GM20000 (cell line): ENCODE measurements at places on chromosomes 12 and 14.

DNA sequence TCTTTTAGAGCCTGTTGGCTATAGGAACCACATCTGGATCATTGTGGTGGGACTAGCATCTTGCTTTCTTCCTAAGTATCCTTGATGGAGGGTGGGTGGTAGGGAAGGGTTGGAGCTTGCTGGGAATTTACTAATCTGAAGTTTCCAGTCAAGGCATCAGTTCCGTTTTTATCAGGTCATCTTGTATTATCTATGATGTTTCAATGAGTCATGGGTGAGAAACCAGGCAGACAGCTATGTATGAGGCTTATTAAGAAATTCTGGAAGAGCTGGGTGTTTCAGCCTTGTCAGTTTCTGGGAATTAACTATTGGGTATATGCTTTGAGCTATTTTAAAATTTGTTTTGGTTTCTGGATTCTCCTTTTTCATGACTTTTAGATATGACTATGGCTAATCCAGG, 11.3 kb downstream of the TSFM start:
- DNase-seq = no peak

DNA sequence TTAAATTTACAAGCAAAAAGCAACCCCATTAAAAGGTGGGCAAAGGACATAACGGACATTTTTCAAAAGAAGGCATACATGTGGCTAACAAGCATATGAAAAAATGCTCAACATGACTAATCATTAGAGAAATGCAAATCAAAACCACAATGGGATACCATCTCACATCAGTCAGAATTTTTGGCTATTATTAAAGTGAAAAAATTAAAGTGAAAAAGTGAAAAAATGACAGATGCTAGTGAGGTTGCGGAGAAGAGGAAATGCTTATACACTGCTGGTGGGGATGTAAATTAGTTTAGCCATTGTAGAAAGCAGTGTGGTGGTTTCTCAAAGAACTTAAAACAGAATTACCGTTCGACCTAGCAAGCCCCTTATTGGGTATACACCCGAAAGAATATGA, 7.9 kb downstream of the OTOGL start:
- DNase-seq = no peak

GRCh38 chr12:19572920-19573558, 133.7 kb downstream of the AEBP2 start:
- peak; percentile 25 for DNase-seq

DNA sequence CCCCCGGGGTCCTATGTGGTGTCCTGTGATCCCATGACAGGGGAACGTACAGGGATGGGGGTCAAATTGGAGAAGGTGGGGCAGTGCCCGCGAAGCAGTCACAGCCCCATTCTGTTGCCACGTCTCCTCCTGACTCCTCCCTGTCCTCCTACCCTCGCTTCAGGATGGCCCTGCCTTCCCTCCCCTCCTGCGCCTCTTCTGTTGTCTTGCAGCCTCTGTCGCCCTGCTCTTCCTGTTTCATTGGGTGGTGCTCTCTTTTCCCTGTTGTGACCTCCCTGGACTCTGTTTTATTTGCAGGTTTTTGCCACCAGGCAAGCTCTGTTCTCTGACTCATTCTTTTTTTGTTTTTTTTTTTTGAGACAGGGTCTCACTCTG, 18.7 kb downstream of the CABP1 start:
- no peak for DNase-seq

GRCh38 chr12:114829833-114830232, 145.9 kb upstream of the TBX3 start:
- no peak for DNase-seq

GRCh38 chr12:107485731-107486130, 199.9 kb upstream of the PWP1 start:
- no peak for DNase-seq

GRCh38 chr12:10227648-10228047, 15.0 kb downstream of the GABARAPL1 start:
- DNase-seq = no peak

DNA sequence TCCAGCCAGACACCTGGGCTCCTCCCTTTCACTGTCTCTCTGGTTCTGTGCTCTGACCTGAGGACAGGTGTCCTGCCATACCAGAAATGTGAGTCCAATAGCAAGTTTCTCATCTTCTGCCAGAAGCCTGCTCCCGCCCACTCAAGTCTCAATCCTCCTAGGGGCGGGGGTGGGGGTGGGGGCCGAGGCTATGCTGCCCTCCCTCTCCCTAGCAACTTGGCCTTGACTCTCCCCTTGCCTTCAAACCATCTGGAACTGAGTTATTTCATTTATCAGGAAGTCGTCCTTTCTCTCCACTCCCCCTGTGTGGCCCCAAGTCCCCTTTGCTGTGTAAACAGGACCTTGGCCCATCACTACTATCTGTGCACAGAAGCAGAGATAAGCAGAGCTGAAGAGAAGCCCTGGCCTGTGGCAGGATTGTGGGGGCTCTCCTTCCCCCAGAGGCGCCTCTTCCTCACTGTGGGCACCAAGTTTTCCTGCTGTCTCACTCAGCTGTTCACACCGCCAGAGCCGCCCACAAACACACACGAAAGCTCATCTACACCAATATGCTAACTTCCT, 117.1 kb downstream of the DPF3 start:
- no peak for DNase-seq

- DNase-seq = peak; percentile 48
Observed at GRCh38 chr12:120468325-120468820, 1.2 kb downstream of the SRSF9 start.

GRCh38 chr12:92702754-92703679, at the start of gene PLEKHG7:
Gene PLEKHG7, plus strand, starts transcription at chr12:92702989. Its CDS starts 3,643 bp downstream, at chr12:92706632.
- DNase-seq = peak; percentile 80

- no peak for DNase-seq
Observed at GRCh38 chr14:68412505-68413465, 380.1 kb downstream of the ZFP36L1 start.

- no peak for DNase-seq
Observed at GRCh38 chr14:95240859-95241813, 78.6 kb downstream of the CLMN start.

GRCh38 chr12:64824500-64825142, at the start of gene TBC1D30:
Gene TBC1D30, plus strand, starts transcription at chr12:64824647. Its CDS starts 233 bp downstream, at chr12:64824880.
- DNase-seq = peak; percentile 65

DNA sequence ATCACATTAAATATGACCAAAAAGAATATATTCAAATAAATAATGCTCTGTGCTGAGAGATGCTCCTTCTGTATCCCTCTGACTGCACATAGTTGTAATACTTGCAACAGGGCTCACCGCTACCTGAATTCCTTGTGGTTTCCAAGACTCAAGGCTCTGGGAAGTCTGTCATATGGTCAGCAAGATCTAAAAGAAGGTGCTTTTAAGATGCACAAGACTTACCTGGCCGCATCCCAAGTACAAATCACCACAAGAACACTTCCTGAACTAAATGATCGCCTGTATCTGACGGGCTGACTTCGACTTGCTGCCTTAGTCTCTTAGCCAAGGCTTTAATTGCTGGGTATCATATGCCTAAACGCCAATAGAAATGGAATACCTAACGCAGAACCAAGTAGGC, 67.2 kb downstream of the HECTD4 start:
- no peak for DNase-seq

- DNase-seq = no peak
Observed at GRCh38 chr14:99155173-99156089, 116.6 kb downstream of the BCL11B start.

DNA sequence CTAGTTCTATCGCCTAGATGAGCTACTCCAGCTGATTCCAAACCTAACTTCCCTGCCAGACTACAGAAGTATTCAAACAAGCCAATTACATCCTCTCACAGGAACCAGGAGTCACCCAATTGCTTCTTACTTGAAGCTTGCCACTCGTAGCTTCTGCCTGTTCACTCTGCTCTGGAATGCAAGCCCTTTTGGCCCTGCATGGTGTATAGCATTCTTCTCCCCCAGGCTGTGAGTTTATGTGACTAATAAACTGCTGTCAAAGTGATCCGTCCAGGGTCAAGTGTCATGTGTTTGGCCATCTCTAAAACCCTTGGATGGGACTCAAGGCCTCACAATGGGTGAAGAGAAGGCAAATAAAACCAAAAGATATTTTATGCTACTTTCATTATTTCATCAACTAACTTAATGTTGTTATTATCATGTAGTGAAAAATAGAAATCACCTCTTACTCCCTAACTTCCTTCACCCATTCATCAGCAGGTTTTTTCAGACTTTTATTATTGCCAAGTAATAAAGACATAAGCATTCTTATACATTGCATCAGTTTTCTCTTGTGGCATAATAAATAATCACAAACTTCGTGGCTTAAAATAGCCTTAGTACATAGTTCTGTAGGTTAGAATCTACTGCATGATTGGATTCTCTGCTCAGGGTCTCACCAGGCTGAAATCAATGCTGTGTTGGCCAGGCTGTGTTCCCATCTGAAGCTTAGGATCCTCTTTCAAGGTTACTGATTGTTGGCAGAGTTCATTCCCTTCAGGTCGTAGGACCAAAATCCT, 1981.7 kb upstream of the FLRT2 start:
- no peak for DNase-seq

DNA sequence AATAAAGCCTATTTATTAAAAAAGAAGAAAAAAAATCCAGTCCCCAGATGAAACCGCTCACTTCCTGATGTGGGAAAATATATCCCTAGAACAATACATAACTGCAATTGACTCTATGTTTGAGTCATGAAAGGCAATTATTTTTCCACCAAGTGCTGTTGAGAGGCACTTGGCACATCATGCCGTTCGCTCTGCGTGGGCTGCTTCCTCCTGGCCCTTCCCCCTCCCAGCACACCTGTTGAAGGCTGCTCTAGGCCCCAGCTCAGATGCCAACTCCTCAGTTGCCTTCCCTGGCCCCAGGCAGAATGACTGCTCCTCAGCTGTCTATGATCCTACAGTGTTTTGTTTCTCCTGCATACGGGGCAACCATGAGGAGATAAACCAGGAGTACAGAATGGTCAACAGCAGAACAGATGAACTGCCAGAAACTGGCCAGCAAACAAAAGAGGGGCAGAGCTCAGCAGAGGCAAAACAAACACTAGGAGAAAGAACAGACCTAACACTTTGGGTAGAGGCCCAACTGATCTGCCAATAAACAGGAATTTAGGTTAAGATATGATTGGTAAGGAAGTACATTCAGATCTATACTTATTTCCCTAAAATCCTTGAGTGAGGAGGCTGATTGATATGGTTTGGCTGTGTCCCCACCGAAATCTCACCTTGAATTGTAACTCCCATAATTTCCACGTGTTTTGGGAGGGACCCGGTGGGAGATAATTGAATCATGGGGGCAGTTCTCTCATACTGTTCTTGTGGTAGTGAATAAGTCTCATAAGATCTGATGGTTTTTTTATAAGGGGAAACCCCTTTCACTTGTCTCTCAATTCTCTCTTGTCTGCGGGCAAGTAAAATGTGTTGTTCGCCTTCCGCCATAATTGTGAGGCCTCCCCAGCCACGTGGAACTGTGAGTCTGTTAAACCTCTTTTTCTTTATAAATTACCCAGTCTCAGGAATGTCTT, 58.6 kb downstream of the SLC38A1 start:
- DNase-seq = no peak

GRCh38 chr14:26593357-26593756, 4.5 kb downstream of the NOVA1 start:
- DNase-seq = no peak

- DNase-seq = no peak
Observed at GRCh38 chr12:122917507-122918121, 21.7 kb upstream of the VPS37B start.

DNA sequence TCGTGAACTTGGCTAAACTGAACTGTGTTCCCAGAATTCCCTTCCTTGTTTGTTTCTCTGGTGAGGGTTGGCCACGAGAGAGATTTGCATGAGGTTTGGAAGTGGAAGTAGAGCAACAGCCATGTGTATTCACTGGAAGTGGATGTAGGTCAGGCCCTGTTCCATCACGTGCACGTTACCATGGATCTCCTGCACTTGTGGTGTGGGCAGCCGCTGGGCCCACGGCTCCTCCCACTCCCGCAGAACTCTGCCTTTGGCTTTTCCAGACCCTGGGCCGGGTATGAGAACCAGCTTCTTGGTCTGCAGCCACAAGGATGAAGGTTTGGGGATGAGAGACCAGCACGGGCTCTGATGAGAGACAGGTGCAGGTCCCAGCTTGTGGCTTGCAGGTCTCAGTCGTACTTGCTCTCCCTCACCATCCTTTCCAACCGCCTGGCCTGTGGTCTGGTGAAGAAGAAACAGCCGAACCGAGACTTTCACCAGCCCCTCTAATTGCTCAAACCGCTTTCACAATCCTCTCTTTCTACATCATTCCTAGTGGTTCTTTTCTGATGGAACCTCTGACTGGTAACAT, 94.9 kb downstream of the DUSP16 start:
- DNase-seq = no peak

GRCh38 chr12:78703820-78704525, 160.6 kb upstream of the SYT1 start:
- DNase-seq = no peak

DNA sequence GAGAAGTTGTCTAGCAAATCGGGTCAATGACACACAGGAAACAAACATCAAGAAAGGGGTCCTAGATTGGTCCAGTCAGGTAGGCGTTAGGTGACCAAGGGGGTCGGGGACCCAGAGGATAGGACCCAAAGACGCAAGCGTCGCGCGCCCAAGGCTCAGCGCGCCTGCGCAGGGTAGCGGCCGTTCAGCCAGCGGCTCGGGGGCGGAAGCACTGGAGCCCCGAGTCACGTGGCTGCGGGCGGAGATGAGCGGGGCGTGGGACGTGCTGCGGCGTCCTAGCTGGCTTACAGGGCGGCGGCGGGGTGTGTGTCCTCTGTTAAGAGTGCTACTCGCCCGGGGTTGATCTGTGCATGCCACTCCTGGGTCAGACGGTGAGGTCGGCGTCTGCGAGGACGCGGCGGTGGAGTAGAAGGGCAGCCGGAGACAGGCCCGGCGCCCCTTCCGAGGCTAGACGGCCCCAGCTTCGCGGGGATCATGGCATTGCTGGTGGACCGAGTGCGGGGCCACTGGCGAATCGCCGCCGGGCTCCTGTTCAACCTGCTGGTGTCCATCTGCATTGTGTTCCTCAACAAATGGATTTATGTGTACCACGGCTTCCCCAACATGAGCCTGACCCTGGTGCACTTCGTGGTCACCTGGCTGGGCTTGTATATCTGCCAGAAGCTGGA, at the start of gene SLC35E3:
TSS of gene SLC35E3 (plus strand) at position 273 of the 668 bp plus-strand sequence. CDS start at position 475, 202 bp downstream.
- DNase-seq = peak; percentile 94

GRCh38 chr12:58435647-58436046, 484.7 kb downstream of the LRIG3 start:
- no peak for DNase-seq

DNA sequence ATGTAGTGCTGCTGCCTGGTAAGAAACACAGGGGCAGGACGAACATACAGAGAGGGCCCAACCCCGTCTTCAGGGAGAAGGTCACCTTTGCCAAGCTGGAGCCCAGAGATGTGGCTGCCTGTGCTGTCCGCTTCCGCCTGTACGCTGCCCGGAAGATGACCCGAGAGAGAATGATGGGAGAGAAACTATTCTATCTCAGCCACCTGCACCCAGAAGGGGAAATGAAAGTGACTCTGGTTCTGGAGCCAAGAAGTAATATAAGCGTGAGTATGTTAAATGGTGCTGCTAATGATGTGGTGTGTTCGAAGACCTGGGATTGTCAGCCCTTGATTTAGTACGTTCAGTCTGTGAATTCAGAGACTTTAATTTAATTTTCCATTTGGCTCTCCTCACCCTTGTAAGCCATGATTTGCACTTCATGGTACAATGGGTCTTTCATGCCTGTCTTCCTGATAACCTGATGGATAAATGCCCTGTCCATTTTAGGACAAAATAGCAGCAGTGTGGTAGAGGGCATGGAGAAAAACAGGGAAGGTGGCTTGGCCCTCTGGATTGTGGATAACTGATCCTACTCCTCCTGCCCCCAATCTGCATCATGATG, 318.9 kb downstream of the SNAPC1 start:
- DNase-seq = peak; percentile 73

GRCh38 chr14:68908803-68909202, 70.3 kb downstream of the ACTN1 start:
- DNase-seq = no peak

GRCh38 chr12:6092784-6093722, 31.4 kb downstream of the VWF start:
- DNase-seq = no peak
